Epithelial cell of proximal tubule (primary cell): ENCODE measurements at places on chromosomes 7 and 10.

DNA sequence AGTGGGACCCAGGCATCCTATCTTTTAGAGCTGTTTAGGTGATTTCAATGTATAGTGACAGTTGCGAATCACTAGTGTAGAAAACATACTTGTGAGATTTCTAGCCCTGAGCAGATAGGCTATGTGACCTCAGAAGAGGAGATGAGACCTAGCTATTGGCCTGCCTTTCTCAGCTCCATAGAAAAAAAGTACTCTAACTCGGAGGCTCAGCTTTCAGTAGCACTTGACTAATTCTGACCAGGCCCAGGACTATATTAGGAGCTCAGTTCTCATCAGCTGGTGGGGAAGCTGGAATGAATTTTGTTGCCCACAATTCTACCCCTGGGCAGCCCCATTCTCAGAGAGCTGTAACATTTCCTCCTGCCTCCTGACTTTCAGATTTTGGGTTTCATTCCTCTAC lies 179.9 kb upstream of the NAMPT start:
- DNase-seq, result no peak

GRCh38 chr10:12358863-12359564 lies 9.7 kb downstream of the CAMK1D start:
- DNase-seq, result no peak

- no peak for DNase-seq
These were observed 35.8 kb downstream of the CAMK2B start for GRCh38 chr7:44289341-44290251.

- no peak for DNase-seq
These were observed 6.7 kb upstream of the FAM170B start for GRCh38 chr10:49140304-49141177.

GRCh38 chr10:50375745-50376144 lies 124.4 kb upstream of the ASAH2 start:
- DNase-seq, result no peak
